ENCODE measurements at places on chromosomes 12 and 14.

- peak; percentile 67 for DNase-seq
Measured at GRCh38 chr14:58072288-58073071, 79.5 kb downstream of the ARMH4 start.

DNA sequence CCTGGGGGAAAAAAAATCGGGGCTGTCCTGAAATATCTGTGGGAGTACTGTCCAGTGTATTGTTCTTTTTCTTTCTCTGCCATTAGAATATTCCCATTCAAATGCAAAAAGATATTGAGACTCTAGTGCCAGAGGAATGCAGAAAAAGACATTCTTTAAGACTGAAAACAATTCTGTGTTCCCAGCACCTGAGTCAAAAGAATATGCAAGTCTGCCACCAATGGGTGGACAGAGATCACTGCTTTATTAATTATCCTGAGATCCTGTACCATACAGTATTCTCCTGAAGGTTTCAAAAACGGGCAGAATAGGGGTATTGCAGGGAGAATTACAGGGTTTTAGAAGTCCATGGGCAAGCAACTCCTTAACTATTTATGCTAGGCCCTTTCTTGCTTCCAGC is 361.8 kb downstream of the C12orf50 start:
- no peak for DNase-seq

- DNase-seq, result no peak
Measured at GRCh38 chr12:93134893-93135285, 205.8 kb upstream of the EEA1 start.

- DNase-seq, result peak; percentile 18
Measured at GRCh38 chr12:14995583-14996425, 23.0 kb downstream of the PDE6H start.

DNA sequence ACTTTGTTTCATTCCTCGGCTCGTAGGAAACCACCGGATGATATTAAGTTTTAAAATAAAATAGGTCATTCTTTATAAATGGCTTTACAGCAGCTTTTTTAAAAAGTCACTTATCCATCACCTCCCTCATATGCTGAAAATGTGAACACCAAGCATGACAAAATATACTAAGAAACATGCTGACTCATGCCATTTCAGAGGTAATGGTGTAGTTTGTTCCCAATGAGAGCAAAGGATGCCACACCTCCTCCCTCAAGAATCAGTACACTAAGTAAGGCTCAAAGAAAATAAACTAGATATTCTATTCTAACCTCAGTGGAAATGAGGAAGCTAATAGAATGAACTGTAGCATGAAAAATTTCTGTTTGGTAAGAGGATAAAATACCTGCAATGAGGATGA is 5.5 kb upstream of the DIO2 start:
- no peak for DNase-seq

Data from NCI-H1436 treated with DMSO at 0.1 percent for 48 hours (cell line).